ENCODE measurements at places on chromosomes 5 and 9. TPM values are rescaled to one million over a fixed set of nuclear protein-coding genes. Genes with fewer than 3 reads are reported as not detected.

GRCh38 chr5:125357660-125358059, 611.2 kb upstream of the ZNF608 start:
- no peak for DNase-seq

GRCh38 chr5:78568212-78568611, 80.4 kb downstream of the LHFPL2 start:
- DNase-seq = no peak

GRCh38 chr5:133679534-133679933, 67.2 kb upstream of the FSTL4 start:
- DNase-seq = no peak

DNA sequence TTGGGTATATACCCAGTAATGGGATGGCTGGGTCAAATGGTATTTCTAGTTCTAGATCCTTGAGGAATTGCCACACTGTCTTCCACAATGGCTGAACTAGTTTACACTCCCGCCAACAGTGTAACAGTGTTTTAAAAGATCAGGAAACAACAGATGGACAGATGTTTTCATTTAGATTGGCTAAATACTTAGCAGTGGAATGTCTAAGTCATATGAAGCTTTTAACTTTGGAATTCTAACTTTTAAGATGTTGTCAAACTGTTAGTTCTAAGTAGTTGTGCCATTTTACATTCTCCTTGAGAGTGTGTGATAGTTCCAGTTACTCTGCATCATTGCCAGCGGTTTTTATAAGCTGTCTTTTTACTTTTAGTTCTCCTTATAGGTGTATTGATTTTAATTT, 688.8 kb downstream of the SEMA5A start:
- no peak for DNase-seq

- DNase-seq = no peak
Measured at GRCh38 chr5:143054480-143054941, 284.3 kb downstream of the ARHGAP26 start.

DNA sequence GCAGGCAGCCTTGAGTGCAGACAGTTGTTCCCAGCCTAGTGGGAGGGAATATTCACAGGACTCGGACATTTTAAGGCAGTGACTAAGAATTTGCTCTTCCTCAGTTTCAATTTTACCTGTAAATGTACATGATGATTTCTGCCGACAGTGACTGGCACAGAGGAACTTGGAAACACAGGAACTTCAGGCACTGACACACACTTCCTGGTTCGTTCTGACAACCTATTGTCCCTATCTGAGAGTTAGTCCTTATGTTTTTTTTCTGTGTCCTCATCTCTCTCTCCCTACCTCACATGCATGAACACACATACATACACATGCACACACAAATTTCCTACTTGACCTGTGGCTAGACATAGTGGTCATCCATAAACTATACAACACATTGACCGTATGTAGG, 89.4 kb upstream of the CD180 start:
- DNase-seq = no peak

- DNase-seq = no peak
Measured at GRCh38 chr5:178478370-178478769, 111.8 kb downstream of the COL23A1 start.

Gene HTR4
- not detected for polyA plus RNA-seq

Gene ARHGEF39
- 0.24 TPM for polyA plus RNA-seq

Gene PCDHA9
- not detected for polyA plus RNA-seq

Gene PCDHGA5
- not detected for polyA plus RNA-seq

Measured in naive thymus-derived CD8-positive, alpha-beta T cell (primary cell).